ENCODE measurements at places on chromosomes 7 and 10. TPM values are rescaled to one million over a fixed set of nuclear protein-coding genes. Genes with fewer than 3 reads are reported as not detected.

GRCh38 chr10:373015-373414, 237.8 kb downstream of the ZMYND11 start:
- DNase-seq: no peak

Gene TLX1
- total RNA-seq: not detected

DNA sequence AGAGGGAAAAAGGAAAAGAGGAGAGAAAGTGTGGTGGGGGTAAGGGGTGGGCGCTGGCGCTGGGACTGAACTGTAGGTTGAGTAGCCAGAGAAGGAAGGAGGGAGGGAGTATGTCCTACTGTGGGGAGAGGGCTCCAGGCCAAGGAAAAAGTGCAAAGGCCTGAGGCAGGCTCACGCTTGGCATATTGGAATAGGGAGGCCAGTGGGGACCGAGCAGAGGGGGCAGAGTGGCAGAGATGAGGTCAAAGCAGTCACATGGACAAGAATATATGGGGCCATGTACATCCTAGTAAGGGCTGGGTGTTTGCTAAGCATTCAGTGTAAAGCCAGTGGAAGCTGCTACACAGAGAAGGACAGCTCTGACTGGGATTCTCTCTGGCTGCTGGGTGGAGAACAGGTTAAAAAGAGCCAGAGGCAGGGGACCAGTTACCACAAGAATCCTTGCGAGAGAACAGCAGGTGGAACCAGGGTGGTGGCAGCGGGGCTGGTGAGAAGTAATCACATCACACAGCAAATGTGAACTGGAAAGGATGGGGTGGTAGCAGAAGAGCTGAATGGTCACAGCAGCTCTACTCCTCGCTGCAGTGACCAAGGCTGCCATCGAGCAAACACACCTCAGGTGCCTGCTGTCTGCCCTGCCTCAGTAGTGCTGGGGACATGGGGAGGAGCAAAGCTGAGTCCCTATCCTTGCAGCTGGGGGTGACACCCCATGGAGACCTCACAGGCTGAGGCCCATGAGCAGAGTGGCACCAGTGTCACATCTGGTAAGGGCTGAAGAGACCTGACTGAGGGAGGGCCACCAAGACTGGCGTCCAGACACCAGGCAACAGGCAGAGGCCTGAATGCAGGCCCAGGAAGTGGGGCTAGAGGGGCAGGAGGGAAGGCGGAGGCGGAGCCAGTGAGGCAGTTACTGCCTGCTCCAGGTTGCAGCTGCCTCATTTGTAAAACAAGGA, 39.5 kb downstream of the FAM53B start:
- DNase-seq: no peak

- peak; percentile 34 for DNase-seq
Observed at GRCh38 chr10:119199231-119199992, 8.0 kb upstream of the GRK5 start.

Gene LBX1
- not detected for total RNA-seq

DNA sequence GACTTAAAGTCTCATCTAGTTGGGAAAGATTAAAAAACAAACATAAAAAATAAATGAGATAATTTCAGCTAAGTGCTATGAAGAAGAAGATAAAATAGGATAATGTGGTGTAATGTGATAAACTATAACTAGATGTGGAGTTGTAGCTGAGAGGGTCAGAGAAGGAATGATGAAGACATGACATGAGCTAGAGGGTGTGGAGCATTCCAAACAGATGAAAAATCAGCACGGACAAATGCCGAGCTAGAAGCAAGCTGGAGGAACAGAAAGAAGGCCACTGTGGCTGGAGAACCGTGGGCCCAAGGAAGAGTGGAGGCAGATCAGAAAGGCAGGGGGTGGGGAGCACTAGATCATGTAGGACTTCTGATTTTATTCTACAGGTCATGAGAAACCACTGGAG, 70.6 kb downstream of the CDK6 start:
- DNase-seq: no peak

Gene UPK3B
- 0.68 TPM for total RNA-seq

Gene GPR26
- not detected for total RNA-seq

GRCh38 chr10:132538031-132538789, 623 bp downstream of the INPP5A start:
- DNase-seq: no peak

Gene MYO3A
- not detected for total RNA-seq
